ENCODE measurements at places on chromosomes 13 and 19.

- DNase-seq: no peak
Observed at GRCh38 chr13:94765814-94766213, 53.5 kb upstream of the SOX21 start.

- DNase-seq: no peak
Observed at GRCh38 chr13:36533806-36534205, 101.5 kb downstream of the CCNA1 start.

- DNase-seq: no peak
Observed at GRCh38 chr19:6543866-6544347, 13.1 kb downstream of the TNFSF9 start.

DNA sequence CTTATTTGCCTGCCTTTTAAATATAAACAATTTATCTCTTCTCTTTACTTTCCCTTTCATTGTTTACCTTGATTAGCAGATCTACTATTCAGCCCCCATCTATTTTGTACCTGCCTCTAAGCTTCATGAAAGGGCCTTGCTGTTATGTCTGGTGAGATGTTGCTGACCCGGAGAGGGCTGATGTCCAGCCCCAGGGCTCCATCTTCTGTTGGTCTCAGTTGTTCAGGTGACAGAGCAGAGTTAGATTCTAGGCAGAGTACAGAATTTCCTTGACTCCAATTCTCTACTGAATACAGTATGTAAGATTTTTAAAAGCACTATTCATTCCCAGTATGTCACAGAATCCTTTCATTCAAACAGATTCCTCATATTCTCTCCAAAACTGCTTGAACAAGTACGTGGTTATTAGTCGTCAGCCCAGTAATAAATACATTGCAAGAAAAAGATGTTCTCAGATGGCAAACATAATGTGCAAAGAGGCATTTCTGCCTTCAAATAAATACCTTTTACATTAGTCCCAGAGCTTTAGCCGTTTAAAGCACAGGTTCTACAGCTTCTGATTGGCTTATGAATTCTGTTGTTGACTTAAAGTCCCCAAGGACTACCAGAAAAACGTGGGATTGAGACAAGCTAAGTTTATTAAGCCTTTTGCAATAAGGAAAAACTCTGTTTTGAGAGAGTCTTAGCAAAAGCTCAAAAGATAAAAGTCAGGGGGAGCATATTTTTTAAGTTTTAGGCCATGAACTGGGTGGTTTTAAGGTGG is 159.1 kb downstream of the GPC5 start:
- no peak for DNase-seq

DNA sequence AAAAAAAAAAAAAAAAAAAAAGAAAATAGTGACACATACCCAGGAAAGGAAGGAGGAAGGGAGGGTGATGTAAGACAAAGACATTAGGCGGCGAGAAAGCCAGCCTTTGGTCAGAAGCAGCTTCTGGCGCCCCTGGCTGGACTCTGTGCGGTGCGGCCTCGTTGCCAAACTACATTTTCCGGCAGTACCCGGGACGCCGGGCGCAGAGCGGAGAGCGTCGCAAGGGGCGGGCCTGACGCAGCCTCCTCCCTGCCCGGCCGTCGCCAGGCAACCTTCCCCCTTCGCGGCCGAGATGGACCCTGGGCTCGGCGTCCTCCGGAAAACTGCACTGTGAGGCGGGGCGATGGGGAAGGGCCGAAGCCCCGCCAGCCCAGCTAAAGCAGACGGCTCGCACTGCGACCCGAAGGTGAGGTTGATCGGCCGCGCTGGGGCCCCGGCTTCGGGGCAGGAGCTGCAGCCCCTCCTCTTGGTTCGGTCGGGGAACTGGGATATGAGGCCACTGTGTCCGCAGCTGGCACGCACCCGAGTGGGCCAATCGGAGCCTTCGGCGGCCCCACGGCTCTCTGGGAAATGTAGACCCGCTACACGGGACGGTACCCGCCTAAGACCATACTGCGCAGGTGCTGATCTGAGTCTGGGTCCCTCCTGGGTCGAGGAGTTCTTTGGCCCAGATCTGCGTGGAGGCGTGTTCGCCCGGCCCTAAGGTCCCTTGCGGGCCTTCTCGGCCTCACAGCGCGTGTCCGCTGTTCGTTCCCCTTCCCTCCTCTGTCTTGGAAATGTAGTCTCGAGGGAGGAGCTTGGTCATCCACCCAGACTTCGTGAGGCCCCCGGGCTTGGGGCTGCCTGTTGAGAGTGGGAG is 2.3 kb upstream of the MZF1 start:
- peak; percentile 90 for DNase-seq
